ENCODE measurements at places on chromosomes 4 and X.

DNA sequence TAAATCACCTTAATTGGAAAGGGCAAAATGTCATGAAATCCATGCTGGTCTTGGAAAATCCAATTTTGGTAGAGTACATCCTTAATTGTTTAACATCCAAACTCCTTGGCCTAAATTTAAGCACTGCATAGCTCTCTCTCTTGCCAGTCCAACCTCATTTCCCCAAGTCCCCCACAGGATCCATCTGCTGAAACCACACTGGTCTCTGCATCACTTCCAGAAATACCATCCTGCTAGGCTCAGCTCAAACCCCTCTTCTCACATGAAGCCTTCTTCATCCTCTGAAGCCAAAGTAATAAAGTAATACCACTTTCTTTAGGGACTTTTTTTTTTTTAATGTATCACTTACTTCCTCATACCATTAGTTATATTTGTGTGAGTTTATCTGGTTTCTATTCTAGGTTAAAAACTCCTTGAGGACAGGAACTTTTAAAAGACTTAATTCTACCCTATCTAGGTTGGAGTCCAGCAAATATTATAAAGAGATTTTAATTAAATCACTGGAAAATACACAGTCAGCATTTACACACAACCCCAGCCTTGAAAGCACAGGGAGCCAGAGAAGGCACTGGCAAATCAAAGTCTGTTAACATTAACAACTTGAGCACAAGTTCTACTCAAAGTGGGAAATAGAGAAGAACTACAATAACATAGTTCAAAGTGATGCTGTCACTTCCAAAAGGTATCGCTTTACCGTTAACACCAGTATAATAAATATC, 16.7 kb upstream of the KLF3 start:
- DNase-seq = no peak

- DNase-seq = no peak
Measured at GRCh38 chrX:55169782-55170181, 50.4 kb upstream of the PAGE5 start.

DNA sequence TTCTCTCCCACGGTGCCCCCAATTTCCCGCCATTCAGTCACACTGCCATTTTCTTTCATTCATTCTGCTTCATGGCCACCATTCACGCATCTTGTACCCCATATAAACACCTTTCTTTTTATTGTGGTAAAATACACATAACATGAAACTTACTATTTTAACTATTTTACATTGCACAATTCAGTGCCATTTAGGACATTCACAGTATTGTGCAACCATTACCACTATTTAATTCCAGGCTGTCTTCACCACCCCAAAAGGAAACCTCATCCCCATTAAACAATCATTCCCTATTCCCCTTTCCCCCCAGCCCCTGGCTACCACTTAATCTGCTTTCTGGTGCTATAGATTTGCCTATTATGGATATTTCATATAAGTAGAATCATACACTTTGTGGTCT, 15.9 kb downstream of the SPACA5 start:
- DNase-seq = no peak

DNA sequence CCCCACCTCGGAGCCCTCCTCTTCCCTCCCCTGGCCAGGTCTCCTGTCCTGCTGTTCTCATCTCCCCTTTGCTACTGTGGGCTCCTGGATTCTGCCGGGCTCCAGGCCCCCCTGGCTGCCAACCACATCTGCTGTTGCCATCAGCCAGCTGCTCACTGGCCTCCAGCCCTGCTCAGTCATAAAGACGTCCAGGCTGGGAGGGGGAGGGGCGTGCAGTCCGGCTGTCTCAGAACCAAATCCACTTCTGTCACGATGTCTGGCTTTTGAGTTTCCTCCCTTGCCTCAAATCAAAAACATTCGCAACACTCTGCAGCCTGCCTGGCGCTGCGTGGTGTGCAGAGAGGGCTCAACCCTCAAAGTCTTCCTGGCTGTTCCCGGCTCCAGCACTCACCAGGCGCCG, 7.1 kb downstream of the RASL11B start:
- DNase-seq = no peak

DNA sequence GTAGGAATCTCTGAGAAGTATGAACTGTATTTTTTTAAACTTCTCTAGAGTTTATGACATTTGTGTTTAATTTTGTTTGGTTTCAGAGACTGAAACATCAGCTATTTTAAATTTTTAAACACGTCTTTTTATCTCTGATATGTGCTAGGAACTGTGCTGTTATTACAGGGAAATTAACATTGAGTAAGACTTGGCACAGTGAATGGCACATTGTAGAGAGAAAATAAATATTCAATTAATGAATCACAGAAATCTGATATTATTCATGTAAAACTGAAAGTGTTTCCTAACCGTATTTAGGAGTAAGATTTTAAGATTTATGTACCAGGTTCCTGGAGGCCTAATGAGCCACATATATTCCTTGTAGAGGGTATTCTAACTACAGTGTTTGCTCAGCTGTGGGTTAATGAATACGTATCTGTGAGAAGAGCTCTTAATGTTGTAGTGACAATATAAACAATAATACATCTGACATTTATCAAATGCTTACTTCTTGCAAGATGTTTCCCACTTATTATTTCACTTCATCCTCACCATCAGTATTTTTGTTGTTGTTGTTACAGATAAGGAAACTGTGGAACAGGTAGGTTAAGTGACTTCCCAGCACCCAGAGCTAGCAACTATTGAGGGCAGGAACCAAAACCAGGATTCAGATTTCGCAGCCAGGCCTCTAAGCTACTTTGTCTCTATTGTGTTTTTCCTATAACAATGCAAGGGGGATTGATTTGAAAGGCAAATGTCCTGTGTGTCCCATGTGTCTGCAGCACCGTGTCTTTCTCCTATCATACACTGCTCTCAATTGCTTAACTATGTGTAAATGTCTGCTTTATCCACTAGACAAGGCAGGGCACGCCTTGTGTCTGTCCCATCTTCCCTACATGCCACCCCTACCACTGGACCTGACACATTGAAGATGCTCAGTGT, 121.1 kb upstream of the FAM9C start:
- DNase-seq = no peak

DNA sequence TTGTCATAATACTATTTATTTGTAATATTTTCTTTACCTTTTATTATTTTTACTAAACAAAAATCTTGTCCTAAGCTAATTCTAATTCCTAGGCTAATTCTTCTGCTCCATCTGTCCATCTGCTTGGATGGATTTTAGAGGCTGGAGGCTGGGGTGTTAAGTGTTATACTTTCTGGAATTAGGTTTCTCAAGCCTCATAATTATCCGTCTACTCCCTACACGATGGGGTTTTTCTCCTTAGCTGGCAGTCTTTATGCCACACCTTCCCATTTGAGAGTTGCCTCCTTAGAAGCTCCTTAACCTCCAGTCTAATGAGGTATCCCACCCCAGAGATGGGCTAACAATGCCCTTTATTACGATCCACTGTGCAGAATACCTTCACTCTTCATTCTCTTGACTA, 37.6 kb upstream of the LGI2 start:
- DNase-seq = no peak

GRCh38 chr4:18077808-18078207, 56.3 kb upstream of the LCORL start:
- no peak for DNase-seq

GRCh38 chr4:126697748-126698147, 935.0 kb upstream of the INTU start:
- no peak for DNase-seq

DNA sequence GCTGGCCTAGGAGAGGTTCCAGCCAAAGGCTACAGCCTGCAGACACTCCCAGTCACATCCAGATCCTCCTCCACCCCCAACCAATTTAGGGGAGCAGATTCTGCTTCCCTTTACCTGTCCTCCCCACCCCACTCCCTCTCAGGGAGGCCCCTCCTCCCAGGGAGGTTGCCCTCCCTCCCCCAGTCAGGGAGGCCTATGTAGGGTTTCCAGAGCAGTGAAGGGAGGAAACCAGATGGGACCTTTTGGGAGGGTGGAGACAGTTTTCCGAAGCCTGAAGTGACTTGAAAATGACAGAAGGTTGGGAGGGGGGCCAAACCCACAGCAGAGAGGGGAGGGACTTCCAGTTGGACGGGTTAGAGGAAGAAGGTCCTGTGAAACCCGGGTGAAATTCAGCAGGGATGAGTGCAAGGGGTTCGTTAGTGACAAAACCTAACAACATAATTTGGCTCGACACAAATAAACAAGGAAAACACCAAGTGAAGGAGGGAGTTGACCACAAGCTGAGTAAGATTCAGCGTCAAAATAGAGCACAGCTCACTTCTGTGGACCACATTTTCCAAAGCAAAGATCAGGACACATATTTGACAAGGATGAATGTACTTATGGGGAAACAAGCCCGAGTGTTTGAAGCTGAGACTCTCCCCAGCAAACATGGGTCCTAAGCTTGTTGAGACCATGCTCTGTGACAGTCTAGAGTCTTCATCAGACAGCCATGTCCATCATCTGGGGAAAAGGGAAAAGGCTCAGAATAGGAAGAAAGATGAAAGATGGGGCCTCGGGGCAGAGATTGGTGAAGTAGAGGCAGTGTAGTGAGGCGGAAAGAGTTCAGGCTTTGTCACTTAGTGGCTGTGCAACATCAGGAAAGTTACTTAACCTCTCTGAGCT, 46.4 kb downstream of the PRPS1 start:
- DNase-seq = peak; percentile 85

DNA sequence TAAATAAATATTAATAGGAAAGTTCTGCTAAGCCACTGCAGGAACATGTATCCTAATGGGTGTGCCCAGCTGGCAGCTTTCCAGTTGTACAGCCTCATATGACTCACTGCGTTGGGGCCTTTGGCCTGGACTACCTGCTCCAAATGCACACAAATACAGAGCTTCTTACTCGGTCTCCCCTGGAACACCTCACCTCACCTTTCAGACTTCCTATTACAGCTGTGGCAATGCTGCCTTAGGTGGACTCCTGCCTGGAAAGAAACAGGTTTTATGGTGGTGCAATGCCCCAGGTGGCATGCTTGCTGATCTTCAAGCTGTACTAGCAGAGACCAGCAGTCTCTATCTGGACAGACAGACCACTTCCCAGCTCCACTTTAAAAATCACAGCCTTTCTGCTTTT, 85.7 kb upstream of the EXOC1L start:
- DNase-seq = no peak

DNA sequence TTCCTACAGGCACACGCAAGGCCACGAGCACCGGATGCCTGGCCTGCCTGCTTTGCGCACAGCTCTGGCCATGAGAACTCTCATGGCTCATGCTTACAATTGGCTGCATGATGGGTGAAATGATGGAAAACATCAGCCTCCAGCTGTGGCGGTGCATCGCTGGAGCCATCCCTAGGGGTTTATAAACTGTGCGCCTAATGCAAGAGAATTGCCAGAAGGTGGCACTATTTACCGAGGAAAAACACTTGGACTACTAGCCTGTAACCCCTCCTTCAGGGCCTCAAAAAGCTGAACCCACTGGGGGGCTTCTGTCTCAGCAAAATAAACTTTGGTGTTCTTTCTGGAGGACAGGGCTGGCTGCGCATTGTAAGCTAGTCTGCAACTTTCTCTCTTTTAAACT, 51.9 kb downstream of the PHKA2 start:
- no peak for DNase-seq

GRCh38 chr4:176508780-176509331, 189.1 kb downstream of the SPCS3 start:
- DNase-seq = no peak

- no peak for DNase-seq
Measured at GRCh38 chr4:8590546-8590880, 2.1 kb upstream of the CPZ start.

DNA sequence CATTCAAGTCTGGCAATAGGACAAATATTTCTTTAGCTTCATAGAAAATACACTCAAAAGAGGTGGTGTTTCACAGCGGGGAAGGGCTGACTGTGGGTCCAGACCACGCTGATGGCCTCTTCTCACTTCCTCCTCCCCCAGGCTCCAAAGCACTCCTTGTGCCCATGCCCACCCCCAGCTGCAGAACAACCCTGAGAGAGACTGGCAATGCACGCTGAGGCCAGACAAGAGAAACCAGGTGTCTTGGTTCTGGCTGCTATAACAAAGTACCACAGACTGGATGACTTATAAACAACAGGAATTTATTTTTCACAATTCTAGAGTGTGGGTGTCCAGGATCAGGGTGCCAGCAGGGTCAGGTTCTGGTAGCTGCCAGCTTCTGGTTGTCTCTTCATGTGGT, 386.1 kb downstream of the FBXW7 start:
- no peak for DNase-seq

DNA sequence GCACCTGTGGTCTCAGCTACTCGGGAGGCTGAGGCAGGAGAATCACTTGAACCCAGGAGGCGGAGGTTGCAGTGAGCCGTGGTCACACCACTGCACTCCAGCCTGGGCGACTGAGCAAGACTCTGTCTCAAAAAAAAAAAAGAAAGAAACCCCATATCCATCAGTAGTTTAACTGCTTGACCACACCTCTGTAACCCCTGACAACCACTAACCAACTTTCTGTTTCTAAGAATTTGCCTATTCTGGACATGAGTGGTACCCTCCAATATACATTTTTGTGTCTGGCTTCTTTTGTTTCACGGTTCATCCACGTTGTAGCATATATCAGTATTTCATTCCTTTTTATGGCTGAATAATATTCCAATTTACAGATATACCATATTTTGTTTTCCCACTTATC, 9.1 kb downstream of the PPAT start:
- no peak for DNase-seq

GRCh38 chrX:29143356-29143755, 556.1 kb downstream of the IL1RAPL1 start:
- DNase-seq = no peak

DNA sequence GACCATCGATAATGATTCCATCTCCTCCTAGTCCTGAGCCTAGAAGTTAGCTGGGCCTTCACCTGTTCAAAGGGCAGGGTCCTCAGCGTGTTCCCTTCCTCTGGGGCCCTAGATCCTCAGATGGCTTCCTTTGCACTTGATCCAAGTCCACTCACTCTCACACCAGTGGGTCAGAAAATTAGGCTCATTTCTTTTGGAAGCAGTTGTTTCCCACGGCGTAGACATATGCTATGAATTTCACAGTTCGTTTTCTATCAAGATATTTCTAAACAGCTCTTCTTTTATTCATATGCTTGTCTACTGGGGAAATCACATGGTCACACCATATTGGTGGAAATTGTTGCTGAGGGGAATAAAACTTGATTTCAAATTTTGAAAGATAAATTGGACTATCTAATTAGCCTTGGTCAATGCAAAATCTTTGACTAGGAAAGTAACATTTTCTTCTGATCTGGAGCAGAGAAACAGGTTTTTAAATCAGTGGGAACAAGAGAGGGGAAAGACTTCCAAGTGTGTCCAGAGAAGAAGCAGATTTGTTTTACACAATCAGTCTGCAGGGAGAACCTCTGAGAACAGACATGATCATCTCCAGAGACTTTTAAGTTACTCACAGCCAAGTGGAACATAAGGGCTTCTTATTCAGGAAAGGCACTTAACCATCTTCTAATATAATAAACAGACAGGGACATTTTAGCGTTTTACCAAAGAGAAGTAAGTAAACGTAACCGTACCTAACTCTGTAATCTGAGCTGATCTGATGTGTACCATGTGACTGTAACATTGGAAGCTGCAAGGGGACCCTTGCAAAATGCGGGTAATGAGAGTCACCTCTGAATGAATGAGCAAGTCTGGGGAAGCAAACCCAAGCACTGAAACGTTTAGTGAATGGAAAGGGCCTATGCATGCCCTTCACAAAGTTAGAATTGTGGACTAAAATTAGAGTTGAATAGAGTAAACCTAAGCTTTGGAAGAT, 455.7 kb upstream of the FAT1 start:
- DNase-seq = no peak

- DNase-seq = no peak
Measured at GRCh38 chr4:107615809-107616208, 104.2 kb downstream of the PAPSS1 start.

All from CD4-positive, alpha-beta T cell treated with Interleukin-4 for 4 hours (primary cell).